Neuronal stem cell (in vitro differentiated cells): ENCODE measurements at places on chromosomes 6 and 20.

DNA sequence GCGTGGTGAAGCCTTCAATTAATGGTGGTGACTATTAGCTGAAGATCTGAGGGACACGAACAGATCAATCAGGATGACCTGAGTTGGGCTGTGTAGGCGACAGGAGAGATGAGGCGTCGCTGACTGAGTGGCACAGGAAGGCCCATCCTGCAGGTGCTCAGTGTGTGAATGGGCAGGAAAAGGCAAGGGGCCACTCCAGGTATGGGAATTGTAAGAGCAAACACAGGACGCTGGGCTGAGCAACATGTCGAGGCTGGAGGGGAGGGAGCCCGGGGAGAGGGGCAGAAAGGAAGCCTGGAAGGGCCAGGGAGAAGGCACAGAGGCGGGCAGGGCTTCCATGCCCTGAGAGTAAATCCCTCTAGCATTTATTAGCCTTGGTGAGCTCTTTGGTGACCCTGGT lies 151.0 kb downstream of the VEGFA start:
- DNase-seq = no peak

DNA sequence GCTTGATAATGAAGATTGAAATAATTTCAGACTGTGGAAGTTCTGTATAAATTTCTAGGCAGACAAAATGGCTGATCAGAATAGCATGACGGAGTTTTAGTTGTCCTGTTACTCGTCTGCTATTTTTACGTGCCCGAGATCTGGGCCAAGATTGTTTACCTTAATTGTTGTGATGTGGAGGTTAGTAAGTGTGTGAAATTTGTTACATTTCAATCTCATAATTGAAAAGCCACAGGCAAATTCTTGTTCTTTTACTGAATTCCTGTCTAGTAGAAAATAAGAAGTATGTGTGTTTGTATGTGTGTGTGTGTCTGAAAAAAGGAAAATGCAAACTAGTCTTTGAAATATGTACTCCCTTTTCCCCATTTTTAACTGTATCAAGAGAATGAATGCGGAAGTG lies 115.2 kb downstream of the UTRN start:
- no peak for DNase-seq

GRCh38 chr6:37979392-37980221 lies 160.1 kb downstream of the ZFAND3 start:
- no peak for DNase-seq

- no peak for DNase-seq
These were observed 47.6 kb upstream of the MYLIP start for GRCh38 chr6:16081326-16081725.

- no peak for DNase-seq
These were observed 43.6 kb downstream of the NCOA7 start for GRCh38 chr6:125834348-125834747.

DNA sequence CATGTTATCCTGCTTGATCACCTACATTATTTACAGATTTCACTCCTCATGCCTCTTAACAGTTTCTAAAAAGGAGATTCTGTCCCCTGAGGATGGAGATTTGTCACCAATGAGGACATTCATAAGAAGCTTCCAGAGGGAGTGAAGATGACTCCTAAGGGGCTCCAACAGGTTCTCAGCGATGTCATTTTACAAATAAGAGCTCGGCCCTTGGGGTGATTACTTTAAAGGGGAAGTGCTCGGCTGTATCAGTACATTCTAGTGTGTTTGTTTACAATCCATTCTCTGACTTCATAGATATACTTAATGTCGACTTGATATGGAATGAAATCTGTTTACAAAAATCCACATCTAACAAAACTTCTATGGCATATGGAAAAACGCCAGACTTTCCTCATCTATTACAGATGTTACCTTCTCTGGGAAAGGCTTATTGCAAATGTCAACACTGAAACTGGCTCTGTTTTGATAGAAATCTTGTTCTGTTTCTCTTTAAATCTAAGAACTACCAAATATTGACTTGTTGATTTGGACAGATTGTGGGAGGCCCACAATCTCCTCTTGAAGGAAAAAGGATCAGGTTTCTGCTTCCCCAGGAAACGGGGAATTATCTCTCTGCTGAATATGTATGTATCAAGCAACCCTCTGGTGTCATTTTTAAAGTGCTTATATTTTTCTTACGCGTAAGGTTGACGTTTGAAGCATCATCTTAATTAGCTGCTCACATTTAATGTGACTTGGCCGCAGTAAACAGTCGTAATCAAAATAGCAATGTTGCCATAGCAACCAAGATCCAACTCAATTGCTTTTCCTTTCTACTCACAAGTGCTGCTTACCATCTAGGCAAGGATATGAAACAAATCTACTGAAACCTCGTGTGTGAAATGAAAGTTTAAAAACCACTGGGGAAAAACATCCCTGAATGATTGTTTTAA lies 95.7 kb downstream of the SHLD1 start:
- DNase-seq = no peak

- peak; percentile 35 for DNase-seq
These were observed 817 bp downstream of the ME1 start for GRCh38 chr6:83429857-83430610.

DNA sequence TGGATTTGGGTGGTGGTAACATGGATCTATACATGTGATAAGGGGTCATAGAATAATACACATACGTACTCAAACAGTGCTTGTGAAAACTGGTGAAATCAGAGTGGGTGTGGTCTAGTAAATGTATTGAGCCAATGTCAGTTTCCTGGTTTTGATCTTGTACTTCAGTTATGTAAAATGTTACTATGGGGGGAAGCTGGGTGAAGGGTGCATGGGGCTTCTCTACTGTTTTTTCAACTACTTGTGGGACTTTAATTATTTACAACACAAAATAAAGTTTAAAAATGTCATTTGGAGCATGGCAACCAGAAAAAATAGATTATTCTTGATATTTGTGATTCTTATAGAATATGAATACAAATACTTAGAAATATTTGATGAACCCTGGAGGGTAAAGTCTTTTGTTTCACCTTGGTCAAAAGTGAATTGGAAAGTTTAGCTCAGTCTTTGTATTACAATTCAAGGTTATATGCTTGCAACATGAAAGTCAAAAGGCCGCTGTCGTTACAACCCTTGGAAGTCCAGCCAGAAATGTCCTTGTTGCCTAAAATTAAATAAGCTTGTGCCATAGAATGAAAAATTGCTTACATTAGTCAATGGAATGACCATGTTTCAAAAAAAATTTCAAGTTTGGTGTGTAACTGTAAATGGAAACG lies 74.1 kb downstream of the TXNDC5 start:
- DNase-seq = no peak

DNA sequence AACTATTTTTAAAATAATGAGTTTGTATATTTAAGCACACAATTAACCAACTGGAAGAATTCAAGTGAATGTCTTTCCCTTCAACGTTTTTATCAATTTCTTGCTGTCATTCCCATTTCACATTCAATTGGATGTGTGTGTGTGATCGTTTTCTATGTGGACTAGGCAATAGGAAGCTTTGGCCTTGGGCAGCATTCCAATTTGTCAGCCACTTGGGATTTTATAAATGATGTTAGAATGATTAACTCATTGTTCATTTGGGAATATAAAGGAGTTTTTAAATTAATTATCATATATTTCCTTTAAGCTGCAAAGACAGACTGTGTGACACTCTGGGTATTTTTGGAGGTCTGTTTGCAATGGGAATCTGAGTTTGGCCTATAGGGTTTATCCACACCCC lies 162.4 kb downstream of the COL9A1 start:
- DNase-seq = no peak
